Tibial artery (tissue), 4 donors: ENCODE measurements at places on chromosomes 6 and 20.

DNA sequence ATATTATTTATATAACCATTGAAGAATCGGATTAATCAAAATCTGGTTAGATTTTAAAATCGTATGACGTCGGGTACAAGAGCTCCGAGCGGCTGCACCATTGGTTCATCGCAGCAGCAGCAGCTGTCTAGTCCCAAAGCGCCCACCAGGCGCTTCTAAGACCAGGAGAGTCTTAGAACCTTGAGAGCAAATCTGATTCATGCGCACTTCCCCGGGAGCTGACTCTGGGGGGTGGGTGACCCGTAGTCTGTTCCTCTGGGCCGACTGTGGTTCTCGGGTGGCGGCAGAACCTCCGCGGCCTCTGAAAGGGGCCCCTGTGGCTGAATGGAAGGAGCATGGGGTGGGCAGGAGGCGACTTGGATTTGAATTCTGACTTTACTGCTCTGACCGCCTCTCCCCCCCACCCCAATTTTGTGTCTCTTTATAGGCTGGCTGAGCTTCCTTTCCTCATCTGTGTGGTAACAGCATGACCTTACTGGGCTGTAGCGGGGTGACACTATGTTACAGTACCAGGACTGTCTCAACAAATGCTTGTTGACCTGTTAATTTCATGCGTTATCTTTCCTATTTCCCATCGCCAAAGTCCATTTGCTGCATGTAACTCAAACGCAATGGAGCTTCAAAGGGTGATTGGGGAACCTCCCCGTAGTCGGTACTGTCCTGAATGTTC lies 119.7 kb downstream of the RTN4IP1 start:
- no peaks in the 10 kb centered on the region for H3K4me1 ChIP-seq
- H3K27me3 ChIP-seq, result no peaks in the 10 kb centered on the region
- no peak for DNase-seq
- H3K4me3 ChIP-seq, result peak overlapping the region; percentile 37
- H3K36me3 ChIP-seq, result no peaks in the 10 kb centered on the region

DNA sequence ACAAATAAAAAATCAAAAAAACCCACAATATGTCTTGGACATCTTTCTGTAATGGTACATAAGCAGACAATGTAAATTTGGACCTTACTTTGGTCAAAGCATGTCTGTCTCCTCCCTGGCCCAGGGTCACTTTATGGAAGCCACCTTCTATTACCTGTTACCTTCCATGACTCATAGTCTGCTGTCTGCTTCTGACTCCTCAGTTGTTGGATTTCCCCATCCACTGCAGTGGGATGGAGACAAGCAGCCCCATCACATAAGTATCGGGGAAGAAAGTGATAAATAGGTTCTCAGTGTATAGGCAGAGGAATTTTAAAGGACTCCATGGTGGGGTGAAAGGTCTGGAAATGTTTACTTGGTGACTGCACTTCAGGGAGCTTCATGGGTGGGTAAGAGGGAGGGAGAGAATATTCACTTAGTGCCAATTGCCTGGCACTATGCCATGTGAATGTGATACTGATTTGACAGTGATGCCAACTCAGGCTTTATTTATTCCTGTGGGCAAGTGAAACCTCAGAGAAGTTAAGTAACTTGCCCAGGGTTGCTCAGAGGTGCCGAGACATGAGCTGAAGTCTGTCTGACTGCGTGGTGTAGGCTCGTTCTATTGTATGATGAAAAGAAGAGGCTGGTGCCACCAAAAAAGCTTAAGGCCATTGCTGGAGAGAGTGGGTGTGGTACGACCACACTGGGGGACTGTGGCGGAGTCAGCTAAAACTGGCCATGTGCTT lies 175.6 kb upstream of the RNF24 start:
- H3K4me3 ChIP-seq, result no peak overlapping the region
- no peaks in the 10 kb centered on the region for H3K4me1 ChIP-seq
- no peak for DNase-seq

DNA sequence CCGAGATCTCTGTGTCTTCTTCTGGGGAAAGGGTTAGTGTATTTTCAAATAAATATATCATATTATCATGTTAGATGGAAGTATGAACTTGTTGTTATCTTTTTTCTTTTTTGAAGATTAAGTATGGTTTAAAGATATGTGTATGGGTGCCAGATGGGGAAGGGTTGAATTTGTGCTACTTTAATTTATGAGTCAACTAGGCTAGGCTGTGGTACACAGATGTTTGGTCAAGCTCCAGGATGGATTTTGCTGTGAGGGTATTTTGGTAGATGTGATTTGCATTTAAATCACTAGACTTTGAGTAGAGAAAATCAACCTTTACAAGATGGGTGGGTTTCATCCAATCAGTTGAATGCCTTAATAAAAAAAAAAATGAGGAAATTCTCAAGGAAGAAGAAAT lies 886.6 kb upstream of the ADGRB3 start:
- no peak overlapping the region for H3K27ac ChIP-seq
- DNase-seq, result no peak
- H3K27me3 ChIP-seq, result no peaks in the 10 kb centered on the region
- no peaks in the 10 kb centered on the region for H3K36me3 ChIP-seq
- no peaks in the 10 kb centered on the region for H3K4me1 ChIP-seq

DNA sequence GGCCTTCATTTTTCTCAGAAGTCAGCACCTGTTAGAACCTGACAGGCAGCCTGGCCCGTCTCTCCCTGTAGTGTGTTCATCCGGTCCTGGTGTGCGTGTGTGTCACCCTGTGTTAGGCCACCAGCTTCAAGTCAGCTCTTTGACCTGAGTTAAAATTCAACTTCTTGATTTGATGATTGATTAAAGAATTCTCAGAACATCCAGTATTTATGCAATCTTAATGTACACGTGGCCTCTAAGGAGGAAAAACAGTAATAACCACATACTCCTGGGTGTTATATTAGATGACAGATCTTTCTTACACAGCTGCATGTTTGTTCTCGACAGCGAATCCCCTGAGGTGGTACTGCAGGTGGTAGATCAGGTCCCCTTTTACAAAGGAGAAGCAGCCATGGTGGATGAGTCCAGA lies 19.1 kb upstream of the TMEM217 start:
- no peak overlapping the region for H3K4me3 ChIP-seq
- no peaks in the 10 kb centered on the region for H3K4me1 ChIP-seq
- DNase-seq, result no peak
- H3K27me3 ChIP-seq, result no peaks in the 10 kb centered on the region

DNA sequence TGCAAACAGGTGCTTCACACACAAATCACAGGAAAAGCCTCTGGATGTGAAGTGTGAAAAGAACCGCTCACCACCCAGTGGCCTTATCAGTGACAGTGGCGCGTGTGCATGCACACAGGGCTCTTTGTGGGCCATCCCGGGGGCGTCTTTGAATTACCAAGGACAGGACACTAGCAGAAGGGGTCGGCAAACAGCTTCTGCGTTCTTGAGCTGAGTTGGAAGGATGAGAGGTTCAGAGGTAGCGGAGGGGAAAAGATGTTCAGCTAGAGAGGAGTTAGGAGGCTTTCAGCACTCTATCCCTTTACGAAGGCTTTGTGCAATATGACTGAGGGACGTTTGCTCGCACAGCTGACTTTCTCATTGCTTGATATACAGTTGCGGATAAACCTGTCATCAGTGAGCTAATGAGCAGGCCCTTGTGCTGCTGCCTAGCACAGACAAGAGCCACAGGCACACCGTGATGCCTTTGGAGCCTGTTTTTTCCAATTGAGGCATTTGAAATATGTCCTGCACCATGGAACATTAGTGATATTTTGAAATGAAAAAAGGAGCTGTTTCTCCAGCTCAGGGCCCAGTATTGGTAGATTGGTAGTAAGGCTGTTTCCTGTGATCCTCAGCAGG lies 83.1 kb downstream of the IYD start:
- no peak overlapping the region for H3K27ac ChIP-seq
- no peak for DNase-seq

GRCh38 chr6:44306710-44307109 lies 6.4 kb downstream of the AARS2 start:
- peaks cover 1% of the 10 kb centered on the region for H3K4me1 ChIP-seq
- peaks cover 90% of the 10 kb centered on the region for H3K36me3 ChIP-seq
- no peaks in the 10 kb centered on the region for H3K27me3 ChIP-seq
- no peak overlapping the region for H3K27ac ChIP-seq
- no peak for DNase-seq

DNA sequence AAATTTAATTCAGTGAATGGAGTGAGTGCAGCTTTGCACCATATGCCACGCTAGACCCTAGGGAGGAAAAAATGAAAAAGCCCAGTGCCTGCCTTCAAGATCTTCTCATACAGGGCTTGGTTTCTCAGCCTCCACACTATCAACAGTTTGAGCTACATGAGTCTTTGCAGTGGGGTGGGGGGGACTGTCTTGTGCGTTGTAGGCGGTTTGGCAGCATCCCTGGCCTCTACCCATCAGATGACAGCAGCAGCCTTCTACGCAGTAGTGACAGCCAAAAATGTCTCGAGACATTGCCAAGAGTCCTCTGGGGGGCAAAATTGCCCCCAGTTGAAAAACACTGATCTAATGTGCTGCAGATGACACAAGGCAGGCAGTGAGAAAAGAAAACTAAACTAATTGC lies 6.2 kb downstream of the CDH22 start:
- no peaks in the 10 kb centered on the region for H3K36me3 ChIP-seq
- H3K27ac ChIP-seq, result no peak overlapping the region
- no peaks in the 10 kb centered on the region for H3K4me1 ChIP-seq
- no peak for DNase-seq
- H3K27me3 ChIP-seq, result no peaks in the 10 kb centered on the region

- DNase-seq, result no peak
- no peaks in the 10 kb centered on the region for H3K36me3 ChIP-seq
- no peak overlapping the region for H3K4me3 ChIP-seq
These were observed 10.2 kb downstream of the LAMA4 start for GRCh38 chr6:112243861-112244827.

GRCh38 chr6:35510916-35511561 lies 1.7 kb downstream of the TULP1 start:
- H3K4me1 ChIP-seq, result peaks cover 9% of the 10 kb centered on the region
- no peaks in the 10 kb centered on the region for H3K36me3 ChIP-seq
- H3K27me3 ChIP-seq, result peaks cover 3% of the 10 kb centered on the region
- no peak overlapping the region for H3K27ac ChIP-seq
- DNase-seq, result no peak
- H3K4me3 ChIP-seq, result no peak overlapping the region

DNA sequence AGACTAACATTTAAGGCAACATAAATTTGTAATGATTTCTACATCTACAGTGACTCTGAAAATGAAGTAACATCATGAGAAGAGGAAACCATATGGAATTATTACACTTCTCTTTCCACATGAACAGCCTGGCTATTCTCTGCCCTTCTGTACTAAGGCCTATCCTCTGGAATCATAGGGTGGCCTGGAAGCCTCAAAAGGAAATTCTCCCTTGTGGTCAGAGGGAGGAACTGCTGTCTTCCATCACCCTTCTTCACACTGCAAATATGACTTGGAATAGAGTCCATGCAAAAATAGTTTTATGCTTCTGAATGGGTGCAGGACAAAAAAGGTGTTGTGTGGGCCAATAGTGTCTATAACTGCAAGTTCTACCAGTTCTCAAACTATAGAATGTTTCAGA lies 44.6 kb upstream of the SH3BGRL2 start:
- DNase-seq, result no peak
- H3K27ac ChIP-seq, result no peak overlapping the region
- no peaks in the 10 kb centered on the region for H3K4me1 ChIP-seq

GRCh38 chr6:11307226-11307625 lies 74.8 kb upstream of the NEDD9 start:
- H3K36me3 ChIP-seq, result no peaks in the 10 kb centered on the region
- H3K27ac ChIP-seq, result no peak overlapping the region
- H3K4me1 ChIP-seq, result no peaks in the 10 kb centered on the region
- H3K27me3 ChIP-seq, result no peaks in the 10 kb centered on the region
- H3K4me3 ChIP-seq, result no peak overlapping the region

- H3K27me3 ChIP-seq, result no peaks in the 10 kb centered on the region
- no peak overlapping the region for H3K27ac ChIP-seq
- H3K4me3 ChIP-seq, result no peak overlapping the region
These were observed 11.6 kb downstream of the GSS start for GRCh38 chr20:34943808-34944567.

- no peak overlapping the region for H3K4me3 ChIP-seq
- no peak overlapping the region for H3K27ac ChIP-seq
- no peak for DNase-seq
These were observed 249.9 kb downstream of the CBLN4 start for GRCh38 chr20:55755411-55755810.

DNA sequence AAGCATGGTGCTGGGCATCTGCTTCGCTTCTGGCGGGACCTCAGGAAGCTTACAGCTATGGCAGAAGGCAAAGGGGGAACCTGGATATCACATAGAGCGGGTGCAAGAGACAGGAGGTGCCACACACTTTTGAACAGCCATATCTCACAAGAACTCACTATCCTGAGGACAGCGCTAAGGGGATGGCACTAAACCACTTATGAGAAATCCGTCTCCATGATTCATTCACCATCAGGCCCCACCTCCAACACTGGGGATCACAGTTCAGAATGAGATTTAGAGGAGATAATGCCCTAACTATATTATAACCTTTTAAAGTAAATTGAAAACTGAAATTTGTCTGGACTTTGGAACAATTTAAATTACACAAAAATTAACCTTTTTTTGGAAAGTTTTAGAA lies 37.8 kb upstream of the SUMO4 start:
- no peaks in the 10 kb centered on the region for H3K36me3 ChIP-seq
- H3K27ac ChIP-seq, result no peak overlapping the region
- H3K4me3 ChIP-seq, result no peak overlapping the region
- no peak for DNase-seq
- H3K27me3 ChIP-seq, result no peaks in the 10 kb centered on the region

DNA sequence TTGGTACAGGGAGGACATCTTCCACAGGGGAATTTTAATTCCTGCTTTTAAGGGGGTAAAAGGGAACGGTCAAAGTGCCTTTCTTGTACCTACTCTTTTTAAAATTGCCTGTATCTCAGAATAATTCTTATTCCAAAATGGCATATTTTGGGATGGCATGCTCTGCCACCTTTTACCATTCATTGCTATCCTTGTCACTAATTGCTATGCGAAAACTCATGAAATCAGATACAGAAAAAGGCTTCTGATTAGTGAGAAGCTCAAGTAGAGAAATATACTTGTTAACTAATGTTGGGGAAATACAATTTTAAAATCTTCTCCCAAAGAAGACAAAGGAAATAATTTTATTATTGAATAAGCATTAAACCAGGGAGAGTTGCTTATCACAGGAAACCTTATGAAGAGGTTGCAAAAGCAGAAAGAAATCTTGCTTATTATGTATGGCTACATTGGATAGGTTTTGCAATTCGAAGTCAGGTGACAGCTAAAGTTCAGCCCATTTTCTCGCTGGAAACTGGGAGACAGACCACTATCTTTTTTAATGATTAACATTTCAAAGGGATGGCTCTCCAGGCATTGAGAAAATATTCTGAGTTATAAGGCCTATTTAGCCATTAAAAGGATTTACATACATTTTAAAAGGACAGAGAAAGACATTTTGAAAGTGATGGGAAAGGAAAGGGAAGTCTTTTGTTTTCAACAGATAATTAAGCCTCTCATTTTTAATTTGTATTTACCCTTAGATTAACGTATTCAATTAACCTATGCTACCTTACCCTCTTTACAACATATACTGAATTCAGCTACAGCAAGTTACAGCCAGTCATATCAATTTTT lies 110.3 kb upstream of the PRSS16 start:
- H3K4me1 ChIP-seq, result peaks cover 6% of the 10 kb centered on the region
- H3K27me3 ChIP-seq, result no peaks in the 10 kb centered on the region
- no peak overlapping the region for H3K27ac ChIP-seq
- no peaks in the 10 kb centered on the region for H3K36me3 ChIP-seq
- no peak overlapping the region for H3K4me3 ChIP-seq
